ENCODE measurements at places on chromosomes 1 and 21.

- DNase-seq = no peak
Measured at GRCh38 chr1:196970182-196970581, 7.2 kb upstream of the CFHR5 start.

- DNase-seq = no peak
Measured at GRCh38 chr1:204584699-204585372, 68.6 kb downstream of the MDM4 start.

GRCh38 chr1:16067127-16067768 lies 6.2 kb downstream of the FAM131C start:
- DNase-seq = no peak

DNA sequence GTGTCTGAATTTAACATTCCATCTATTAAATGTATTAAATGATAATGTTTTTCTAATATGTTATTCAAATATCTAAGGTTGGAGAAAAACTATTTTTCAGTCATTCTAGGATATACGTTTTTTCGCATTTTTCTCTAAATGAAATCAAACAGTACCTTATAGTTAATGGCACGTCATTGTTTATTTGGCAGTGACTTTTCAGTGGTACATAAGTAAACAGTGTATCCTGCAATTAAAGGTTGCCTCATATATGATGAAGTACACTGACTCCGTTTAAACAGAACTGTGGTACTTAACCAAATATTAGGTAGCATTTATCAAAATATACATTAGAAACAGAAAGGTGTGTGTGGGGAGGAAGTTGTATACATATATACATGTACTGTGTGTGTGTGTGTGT lies 79.2 kb downstream of the EPS15 start:
- no peak for DNase-seq

DNA sequence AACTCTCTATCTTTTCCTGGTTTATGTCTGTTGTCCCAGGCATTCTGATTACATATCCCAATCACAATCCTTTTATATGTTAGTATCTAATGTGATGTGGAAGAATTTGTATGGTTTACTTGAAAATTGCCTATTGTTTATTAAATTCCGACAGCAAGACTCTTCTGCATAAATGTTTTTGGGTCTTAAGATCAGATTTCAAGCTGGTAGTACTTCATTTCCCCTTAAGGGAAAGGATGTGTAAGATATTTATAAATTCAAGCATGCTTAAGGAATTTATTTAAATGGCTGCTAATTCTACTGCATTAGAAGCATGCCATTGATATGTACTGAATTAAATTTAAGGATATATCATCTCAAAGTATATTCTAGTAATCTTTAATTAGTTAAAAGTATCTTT lies 20.4 kb upstream of the GPR88 start:
- no peak for DNase-seq

DNA sequence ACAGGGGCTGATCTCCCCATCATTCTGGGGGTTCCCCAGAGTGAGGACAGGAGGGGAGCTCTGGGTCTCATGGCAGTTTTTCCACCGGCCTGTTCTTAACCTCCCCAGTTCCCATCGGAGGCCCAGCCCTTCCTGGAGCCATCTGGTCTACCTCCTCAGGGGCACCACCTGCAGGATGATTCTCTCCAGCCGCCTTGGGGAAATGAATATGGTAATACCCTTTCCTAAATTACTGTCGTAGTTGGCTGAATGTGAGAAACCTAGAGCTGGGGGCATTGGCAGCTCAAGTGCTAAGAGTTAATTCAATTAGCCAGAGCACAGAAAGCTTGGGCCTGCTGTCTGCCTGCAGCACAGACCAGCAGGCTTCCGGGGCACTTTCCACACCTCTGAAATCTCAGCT lies 64.9 kb downstream of the TAS1R2 start:
- DNase-seq = no peak

GRCh38 chr21:29218749-29219148 lies 80.0 kb upstream of the BACH1 start:
- DNase-seq = no peak

GRCh38 chr1:248670003-248670402 lies 14.7 kb upstream of the OR2T27 start:
- no peak for DNase-seq

- DNase-seq = no peak
Measured at GRCh38 chr1:231814521-231814920, 187.9 kb downstream of the DISC1 start.

- DNase-seq = no peak
Measured at GRCh38 chr1:54272772-54273091, 72.8 kb downstream of the MRPL37 start.

DNA sequence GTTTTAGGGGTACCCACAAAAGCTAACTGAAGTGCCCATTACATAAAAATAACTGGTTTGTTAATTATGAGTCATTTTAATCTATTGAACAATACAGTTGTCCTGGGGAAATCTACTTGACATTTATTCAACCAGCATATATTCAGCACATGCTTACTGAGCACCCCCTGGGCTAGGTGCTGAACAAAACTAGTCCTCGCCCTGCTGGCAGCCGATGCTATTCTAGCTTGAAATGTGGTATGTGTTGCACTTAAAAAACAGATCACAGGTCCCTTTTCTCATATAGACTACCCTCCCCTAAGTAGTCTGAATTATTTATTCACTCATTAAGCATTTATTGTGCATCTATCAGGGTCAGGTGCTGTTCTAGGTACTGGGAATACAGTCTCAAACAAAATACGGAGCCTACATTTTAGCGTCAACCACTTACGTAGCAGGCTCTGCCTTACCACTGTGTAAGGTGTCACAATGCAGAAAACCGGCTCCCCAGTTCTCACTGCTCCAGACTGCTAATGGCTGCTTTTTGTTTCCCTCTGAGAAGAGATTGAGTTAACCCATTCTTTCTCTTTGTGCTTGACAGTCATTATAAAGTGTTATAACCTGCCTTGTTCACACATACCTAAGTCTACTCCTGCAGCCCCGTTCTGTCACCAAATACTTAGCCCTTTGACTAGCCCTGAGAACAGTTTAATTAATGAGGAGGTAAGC lies 57.1 kb downstream of the ADCY10 start:
- no peak for DNase-seq

DNA sequence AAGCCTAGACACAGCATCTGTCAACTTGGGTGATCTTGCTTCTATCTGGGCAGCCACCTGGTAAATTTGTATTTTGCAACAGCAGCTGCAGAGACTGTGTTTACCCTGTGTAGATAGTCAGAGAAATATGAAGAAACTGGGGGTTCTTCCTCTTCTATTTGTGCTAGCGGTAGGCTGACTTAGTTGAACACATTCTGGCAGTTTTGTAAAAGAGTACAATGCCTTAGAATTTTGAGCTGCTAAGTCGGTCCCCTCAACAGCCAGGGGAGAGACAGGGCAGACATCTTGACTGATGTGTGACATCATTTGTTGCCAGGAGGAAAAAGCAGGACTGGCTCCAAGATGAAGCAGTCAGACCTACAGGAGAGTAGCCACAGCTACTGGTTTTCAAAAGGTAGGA lies 53.7 kb downstream of the KCNJ6 start:
- DNase-seq = no peak

- DNase-seq = no peak
Measured at GRCh38 chr1:198001776-198002408, 84.7 kb downstream of the LHX9 start.

DNA sequence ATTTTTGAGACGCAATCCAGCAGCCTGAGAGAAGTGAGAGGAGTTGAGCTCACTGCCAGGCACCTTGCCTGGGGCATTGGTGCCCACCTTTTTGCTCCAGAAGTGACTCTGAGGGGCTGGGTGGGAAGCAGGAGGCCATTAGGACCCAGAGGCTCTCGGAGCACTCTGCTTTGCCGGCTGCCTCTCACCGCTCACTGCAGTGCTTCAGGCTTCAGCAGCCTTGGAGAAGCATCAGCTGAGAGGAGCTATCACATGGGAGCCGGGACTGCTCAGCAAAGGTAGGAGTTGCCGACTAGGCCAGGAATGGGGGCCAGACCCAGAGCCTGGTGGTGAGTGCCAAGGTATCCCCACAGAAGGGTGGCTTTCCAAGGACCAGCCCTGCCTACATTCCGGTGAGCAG lies at the start of gene GPR61:
GPR61 (plus strand) TSS at position 197 of the 400 bp plus-strand sequence. CDS start 3,151 bp downstream, outside the sequence.
- no peak for DNase-seq

DNA sequence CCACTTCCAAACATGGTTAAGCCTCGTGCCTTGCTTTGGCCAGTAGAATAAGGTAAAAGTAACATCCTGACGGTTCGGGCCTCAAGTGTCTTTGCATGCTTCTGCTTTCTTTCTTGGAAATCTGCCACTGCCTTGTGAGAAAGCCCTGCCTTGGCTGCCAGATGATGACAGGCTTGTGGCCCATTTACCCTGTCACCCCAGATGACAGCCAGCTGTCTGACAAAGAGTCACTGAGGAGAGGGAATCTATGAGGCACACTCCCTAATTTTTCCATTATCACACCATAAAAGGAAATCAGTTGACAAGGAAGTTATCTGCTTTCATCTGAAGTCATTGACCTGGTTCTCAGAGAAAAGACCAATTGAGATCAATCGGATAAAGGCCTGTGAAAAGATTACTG lies 199.8 kb downstream of the USH2A start:
- no peak for DNase-seq

DNA sequence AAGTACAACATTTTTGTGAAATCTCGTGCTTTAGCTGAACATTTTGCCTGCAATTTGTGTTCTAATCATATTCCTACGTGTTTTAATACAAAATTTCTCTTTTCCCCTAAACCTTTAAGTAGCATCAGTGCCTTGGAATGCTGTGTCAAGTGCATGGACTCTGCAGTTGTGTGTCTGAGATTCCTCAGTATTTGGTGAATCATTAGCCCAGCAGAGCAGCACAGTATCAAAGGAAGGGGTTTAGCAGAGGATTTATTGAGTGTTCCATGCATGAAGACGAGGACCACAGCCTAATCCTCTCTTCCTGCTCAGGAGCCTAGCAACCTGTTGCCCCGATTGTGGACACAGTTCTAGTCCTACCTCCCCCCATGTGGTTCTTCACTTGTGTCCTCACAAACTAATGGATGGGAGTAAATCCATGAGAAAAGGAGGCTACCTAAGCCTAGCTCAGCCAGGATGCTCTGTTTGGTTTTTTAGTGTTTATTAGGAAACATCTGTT lies 29.3 kb upstream of the PCP4 start:
- DNase-seq = no peak

- no peak for DNase-seq
Measured at GRCh38 chr1:162710345-162710744, 78.1 kb downstream of the DDR2 start.

- no peak for DNase-seq
Measured at GRCh38 chr1:98763488-98764150, 102.1 kb downstream of the SNX7 start.

GRCh38 chr1:63713627-63714481 lies 60.0 kb upstream of the ROR1 start:
- DNase-seq = no peak

DNA sequence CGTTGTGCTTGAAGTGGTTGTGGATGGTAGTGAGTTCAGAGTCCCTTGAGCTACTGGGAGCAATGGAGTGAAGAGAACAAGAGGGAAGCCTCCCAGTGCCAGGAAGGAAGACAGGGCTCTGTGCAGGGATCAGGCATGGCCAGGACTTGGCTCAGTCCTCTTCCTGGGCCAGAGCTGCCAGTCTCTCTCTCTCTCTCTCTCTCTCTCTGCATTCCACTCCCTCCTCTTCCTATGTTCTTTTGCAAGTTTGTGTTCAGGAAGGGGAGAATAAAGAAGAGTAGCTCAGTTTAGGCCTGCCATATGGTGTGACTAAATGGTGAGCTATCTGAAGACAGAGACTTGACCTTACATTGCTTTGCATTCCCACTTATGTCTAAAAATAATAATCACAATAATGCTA lies 20.5 kb upstream of the RPTN start:
- no peak for DNase-seq

- no peak for DNase-seq
Measured at GRCh38 chr1:150777544-150777943, 12.0 kb upstream of the CTSS start.

GRCh38 chr21:26587736-26588201 lies 14.7 kb upstream of the CYYR1 start:
- DNase-seq = no peak

- no peak for DNase-seq
Measured at GRCh38 chr1:43439781-43440180, 13.9 kb downstream of the HYI start.

DNA sequence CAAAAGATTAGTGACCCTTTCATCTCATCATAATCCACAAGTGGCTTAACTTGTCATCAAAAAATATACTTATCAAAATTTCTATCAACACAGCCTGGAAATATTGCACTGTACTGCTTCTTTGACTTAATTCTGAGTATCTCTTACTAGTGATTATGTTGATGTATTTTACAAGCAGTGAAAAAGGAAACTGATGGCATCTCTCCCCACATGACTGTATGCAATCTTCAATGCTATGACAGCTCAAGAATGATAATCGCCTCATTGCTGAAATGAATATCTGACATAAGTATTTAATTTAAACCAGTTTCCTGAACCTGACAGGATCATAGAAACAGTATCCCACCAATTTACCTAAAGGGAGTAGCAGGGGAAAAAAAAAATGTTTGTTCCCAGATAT lies 79.5 kb downstream of the DPYD start:
- no peak for DNase-seq

GRCh38 chr1:37476087-37476452 lies 1.7 kb downstream of the ZC3H12A start:
- DNase-seq = no peak

DNA sequence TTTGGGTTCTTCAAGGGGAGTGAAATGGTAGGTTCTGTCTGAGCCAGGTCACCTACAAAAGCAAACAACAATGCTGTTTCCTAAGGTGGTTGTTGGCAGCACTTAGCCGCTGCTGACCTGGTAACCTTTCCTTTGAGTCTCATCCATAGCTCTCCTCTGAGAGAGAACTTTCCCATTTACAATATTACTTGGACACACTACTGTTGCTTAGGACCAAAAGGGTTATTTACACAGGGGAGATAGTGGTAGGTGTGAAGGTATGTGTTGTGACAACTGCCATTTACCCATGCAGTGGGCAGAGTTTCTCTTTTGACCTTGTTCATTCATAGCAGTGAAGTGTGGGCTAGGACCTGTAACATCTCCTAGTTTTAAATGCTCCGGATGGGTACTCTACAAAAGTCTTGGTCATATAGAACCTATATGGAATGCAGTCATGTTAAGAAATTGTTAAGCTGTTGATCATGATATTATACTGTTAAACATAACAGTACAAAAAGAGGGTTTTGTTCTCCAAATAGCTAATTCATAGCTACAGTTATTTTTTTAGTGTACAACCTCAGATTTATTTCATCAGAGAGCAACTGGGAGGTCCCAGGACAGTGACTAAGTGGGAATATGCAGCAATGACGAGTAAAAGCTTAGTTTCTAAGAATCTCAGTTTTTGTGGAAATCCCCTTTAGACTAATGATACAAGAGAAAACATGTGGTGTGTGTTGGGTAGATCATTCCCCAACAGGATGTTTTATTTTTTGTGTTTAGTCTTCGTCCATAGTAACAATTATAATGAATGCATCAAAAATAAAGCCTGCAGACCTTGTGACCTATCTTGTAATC lies 219.7 kb downstream of the NFIA start:
- DNase-seq = no peak

DNA sequence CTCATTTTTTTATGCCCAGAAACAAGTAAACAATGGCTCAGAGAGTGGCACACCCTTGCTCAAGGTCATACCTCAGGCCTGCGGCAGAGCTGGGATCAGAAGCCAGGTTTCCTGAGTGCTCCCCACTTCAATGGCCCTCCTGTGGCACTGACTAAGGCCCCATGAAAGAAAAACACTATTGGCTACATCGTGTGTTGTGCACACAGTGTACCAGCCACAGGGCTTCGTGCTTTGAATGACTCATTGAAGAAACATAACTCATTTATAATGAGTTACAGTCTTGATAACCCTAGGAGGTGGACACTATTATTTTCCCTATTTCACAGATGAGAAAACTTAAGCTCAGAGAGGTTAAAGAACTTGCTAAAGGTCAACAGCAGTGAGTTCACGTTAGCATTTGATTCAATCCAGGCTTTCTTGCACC lies 91.2 kb downstream of the TRABD2B start:
- no peak for DNase-seq
